Left ventricle myocardium inferior (tissue), 1 donor: ENCODE measurements at places on chromosomes 6 and 20. TPM values are rescaled to one million over a fixed set of nuclear protein-coding genes. Genes with fewer than 3 reads are reported as not detected.

The PPIL6 gene
- total RNA-seq: 3.9 TPM

The SIRPD gene
- not detected for total RNA-seq

The EYA2 gene
- 0.63 TPM for total RNA-seq

The STX11 gene
- 6.8 TPM for total RNA-seq

The SYS1 gene
- 20.8 TPM for total RNA-seq

The PPP1R3G gene
- total RNA-seq: 11.1 TPM

The AIF1 gene
- 15.2 TPM for total RNA-seq

DNA sequence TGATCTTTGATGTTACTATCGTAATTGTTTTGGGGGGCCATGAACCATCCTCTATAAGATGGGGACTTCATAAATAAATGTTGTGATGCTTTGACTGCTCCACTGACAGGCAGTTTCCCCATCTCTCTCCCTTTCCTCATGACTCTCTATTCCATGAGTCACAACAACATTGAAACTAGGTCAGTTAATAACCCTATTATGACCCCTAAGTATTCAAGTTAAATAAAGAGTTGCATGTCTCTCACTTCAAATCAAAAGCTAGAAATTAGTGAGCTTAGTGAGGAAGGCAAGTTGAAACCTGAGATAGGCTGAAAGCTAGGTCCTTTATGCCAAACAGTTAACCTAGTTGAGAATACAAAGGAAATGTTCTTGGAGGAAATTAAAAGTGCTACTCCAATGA, 491.0 kb downstream of the HAO1 start:
- DNase-seq: no peak
- no peak overlapping the region for H3K27ac ChIP-seq
- no peaks in the 10 kb centered on the region for H3K27me3 ChIP-seq
- H3K4me1 ChIP-seq: no peaks in the 10 kb centered on the region
- H3K4me3 ChIP-seq: no peak overlapping the region

DNA sequence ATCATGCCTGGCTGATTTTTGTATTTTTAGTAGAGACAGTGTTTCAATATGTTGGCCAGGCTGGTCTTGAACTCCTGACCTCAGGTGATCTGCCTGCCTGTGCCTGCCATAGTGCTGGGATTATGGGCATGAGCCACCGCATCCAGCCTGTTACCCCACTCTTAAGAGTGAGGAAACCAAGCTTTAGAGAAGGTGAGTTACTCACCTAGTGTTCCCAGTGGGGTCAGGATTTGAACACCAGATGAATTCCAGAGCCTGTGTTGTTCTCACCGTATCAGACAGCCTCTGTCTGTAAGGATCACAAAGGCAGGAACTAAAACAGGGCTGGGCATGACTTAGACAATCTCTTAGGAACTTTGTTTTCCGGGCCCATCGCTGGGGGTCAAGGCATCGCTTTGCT, 9.4 kb upstream of the FANCE start:
- H3K4me3 ChIP-seq: no peak overlapping the region
- H3K4me1 ChIP-seq: no peaks in the 10 kb centered on the region
- H3K27ac ChIP-seq: no peak overlapping the region

DNA sequence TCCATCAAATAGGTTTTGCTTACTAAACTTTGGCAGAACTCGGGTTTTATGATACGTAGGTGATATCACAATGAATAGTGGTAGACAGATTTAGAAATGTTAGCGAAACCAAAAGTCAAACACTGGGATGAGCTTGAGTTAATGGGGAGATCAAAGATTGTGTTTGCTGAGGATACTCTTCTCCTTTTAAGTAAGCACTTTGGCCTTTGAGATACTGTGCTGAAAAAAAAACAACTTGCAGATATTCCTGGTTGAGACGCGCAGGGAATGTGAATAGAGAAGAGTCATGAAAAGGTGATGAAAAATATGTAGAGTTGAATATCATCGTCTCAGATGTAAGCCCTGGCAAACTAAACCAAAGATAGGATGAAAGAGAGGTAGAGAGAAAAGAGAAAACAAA, 48.3 kb downstream of the TRMT11 start:
- DNase-seq: no peak
- H3K27me3 ChIP-seq: no peaks in the 10 kb centered on the region
- peaks cover 27% of the 10 kb centered on the region for H3K4me1 ChIP-seq
- H3K36me3 ChIP-seq: peaks cover 13% of the 10 kb centered on the region

DNA sequence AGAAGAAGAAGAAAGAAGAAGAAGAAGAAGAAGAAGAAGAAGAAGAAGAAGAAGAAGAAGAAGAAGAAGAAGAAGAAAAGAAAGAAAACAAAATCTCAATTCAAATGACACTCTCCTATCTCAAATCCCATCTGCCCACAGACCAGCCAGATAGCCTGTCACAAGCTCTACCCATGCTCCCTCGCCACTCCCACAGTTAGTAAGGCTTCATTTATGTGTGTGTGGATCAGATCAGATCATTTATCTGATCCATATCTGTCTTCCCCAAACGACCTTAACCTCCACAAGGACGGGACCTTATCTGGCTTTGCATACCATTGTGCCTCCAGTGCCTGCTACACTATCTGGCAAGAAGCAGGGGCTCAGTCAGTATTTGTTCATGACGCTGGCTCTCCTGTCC, 81.9 kb upstream of the RREB1 start:
- no peaks in the 10 kb centered on the region for H3K4me1 ChIP-seq
- peaks cover 2% of the 10 kb centered on the region for H3K27me3 ChIP-seq
- no peak overlapping the region for H3K27ac ChIP-seq
- no peaks in the 10 kb centered on the region for H3K36me3 ChIP-seq

DNA sequence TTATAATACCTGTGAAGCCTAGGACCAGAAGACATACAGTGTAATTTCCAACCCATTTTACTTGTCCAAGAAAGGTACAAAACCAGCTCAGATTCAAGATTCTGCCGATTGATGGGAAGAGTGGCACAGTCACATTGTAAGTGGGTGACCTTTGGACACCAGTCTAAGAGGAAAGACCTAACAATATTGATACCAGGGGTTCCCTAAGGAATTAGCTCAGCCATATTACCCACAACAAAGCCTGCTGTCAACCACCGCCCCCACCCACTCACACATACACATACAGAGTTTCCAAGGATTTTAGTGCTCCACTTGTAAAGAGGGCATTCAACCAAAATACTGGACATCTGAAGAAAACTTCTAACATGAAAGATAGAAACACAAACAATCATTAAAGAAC, 27.9 kb upstream of the TMEM181 start:
- H3K27me3 ChIP-seq: peaks cover 39% of the 10 kb centered on the region
- no peak for DNase-seq
- no peak overlapping the region for H3K4me3 ChIP-seq
- H3K27ac ChIP-seq: no peak overlapping the region
- H3K36me3 ChIP-seq: no peaks in the 10 kb centered on the region

DNA sequence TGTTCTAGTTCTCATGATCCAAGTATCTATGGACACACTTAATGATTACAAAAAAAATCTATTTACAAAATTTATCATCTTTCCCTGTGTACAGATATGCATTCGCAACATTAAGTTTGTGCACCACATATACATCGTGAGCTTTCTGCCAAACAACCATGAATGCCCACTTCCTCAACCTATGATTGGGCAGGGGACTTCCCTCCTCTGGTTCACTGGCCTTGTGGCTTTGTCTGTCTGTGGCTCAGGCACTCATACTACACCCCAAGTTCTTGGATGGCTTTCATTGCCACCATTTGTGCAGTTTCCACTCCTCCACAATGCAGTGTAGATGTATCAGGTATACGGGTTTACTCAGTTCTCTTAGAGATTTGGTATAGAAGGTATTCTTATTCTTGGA, 74.9 kb downstream of the HS3ST5 start:
- H3K36me3 ChIP-seq: no peaks in the 10 kb centered on the region
- H3K27ac ChIP-seq: no peak overlapping the region
- no peaks in the 10 kb centered on the region for H3K4me1 ChIP-seq
- no peak overlapping the region for H3K4me3 ChIP-seq
- H3K27me3 ChIP-seq: no peaks in the 10 kb centered on the region

- H3K27me3 ChIP-seq: no peaks in the 10 kb centered on the region
- no peaks in the 10 kb centered on the region for H3K36me3 ChIP-seq
- DNase-seq: no peak
- no peak overlapping the region for H3K27ac ChIP-seq
- H3K4me3 ChIP-seq: no peak overlapping the region
These were observed 207.0 kb downstream of the ADGB start for GRCh38 chr6:146805546-146806325.

- H3K27me3 ChIP-seq: no peaks in the 10 kb centered on the region
- H3K36me3 ChIP-seq: no peaks in the 10 kb centered on the region
- no peak for DNase-seq
- H3K4me3 ChIP-seq: no peak overlapping the region
- H3K27ac ChIP-seq: peak overlapping the region; percentile 68
These were observed 6.1 kb upstream of the JARID2 start for GRCh38 chr6:15239616-15240364.

- no peak overlapping the region for H3K4me3 ChIP-seq
- no peak for DNase-seq
These were observed 120.2 kb downstream of the QRSL1 start for GRCh38 chr6:106749609-106750008.

DNA sequence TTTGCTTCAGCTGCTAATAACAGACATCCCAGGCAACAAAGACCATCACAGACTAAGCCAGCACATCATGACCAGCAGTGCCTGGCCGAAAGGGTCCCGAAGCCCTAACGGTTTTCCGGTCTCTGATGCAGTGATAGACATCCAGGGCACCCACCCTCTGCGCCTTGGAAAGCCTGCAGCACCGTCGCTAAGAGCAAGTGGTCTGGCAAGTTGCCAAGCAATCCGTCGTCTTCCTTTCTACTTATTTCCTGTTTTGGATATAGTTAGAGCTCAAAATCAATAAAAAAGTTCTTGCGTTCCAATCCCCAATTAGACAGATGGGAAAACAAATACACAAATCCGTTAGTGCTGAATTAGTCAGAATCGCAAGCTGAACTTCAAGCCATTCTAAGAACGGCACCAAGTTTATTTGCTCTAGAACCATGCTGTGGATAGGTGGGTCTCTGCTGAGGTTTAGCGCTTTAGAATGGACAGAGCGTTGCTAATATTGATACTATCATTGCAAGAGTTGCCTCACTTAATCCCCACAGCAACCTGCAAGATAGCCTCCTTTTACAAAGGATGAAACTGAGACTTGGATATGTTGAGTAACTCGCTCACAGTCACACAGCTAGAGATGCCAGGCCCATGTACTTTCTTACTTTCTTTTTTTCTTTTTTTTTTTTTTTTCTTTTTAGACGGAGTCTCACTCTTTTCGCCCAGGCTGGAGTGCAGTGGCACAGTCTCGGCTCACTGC, 163.3 kb upstream of the SNX9 start:
- peak overlapping the region; percentile 1 for H3K4me3 ChIP-seq
- no peak for DNase-seq
- no peaks in the 10 kb centered on the region for H3K4me1 ChIP-seq
- no peaks in the 10 kb centered on the region for H3K27me3 ChIP-seq
- peaks cover 10% of the 10 kb centered on the region for H3K36me3 ChIP-seq

- no peaks in the 10 kb centered on the region for H3K36me3 ChIP-seq
- no peaks in the 10 kb centered on the region for H3K27me3 ChIP-seq
- H3K4me1 ChIP-seq: peaks cover 5% of the 10 kb centered on the region
- H3K4me3 ChIP-seq: no peak overlapping the region
These were observed 5.5 kb downstream of the BFSP1 start for GRCh38 chr20:17525650-17526049.

DNA sequence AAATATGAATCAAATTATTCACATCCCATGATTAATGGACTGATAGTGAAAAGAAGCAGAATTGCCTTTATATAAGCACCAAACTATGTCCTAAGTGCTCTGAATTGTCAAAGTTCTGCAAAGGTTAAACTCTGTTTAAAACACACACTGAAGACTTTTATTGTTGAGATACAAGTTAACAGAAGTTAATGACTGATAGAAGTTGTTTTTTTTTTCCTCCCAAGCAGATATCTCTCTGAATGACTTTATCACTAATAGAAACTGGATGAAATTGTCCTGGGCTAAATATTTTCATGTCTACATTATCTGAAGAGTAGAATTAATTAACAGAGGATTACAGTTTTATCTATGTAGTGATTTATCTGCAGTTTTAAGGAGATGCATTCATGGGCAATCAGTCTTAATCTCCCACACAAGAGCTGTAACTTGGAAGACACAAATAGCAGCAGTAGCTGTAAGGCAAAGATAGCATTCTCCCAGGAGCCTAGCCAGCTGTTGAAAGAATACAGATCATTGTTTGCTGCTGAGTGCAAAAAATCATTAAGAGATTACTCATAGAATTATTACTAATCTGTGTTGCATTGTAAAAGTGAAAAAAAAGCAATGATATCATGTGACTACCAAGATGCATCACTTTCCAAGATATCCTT, 49.9 kb downstream of the BMP5 start:
- DNase-seq: no peak
- no peaks in the 10 kb centered on the region for H3K27me3 ChIP-seq
- no peak overlapping the region for H3K4me3 ChIP-seq
- peaks cover 16% of the 10 kb centered on the region for H3K4me1 ChIP-seq

- H3K27ac ChIP-seq: no peak overlapping the region
- no peak for DNase-seq
- no peak overlapping the region for H3K4me3 ChIP-seq
- H3K36me3 ChIP-seq: no peaks in the 10 kb centered on the region
- peaks cover 15% of the 10 kb centered on the region for H3K4me1 ChIP-seq
These were observed 28.8 kb upstream of the IL17A start for GRCh38 chr6:52157301-52157941.

- no peak overlapping the region for H3K4me3 ChIP-seq
- H3K27me3 ChIP-seq: no peaks in the 10 kb centered on the region
- DNase-seq: no peak
- no peaks in the 10 kb centered on the region for H3K36me3 ChIP-seq
These were observed 302.7 kb downstream of the RFPL4B start for GRCh38 chr6:112649853-112650252.

DNA sequence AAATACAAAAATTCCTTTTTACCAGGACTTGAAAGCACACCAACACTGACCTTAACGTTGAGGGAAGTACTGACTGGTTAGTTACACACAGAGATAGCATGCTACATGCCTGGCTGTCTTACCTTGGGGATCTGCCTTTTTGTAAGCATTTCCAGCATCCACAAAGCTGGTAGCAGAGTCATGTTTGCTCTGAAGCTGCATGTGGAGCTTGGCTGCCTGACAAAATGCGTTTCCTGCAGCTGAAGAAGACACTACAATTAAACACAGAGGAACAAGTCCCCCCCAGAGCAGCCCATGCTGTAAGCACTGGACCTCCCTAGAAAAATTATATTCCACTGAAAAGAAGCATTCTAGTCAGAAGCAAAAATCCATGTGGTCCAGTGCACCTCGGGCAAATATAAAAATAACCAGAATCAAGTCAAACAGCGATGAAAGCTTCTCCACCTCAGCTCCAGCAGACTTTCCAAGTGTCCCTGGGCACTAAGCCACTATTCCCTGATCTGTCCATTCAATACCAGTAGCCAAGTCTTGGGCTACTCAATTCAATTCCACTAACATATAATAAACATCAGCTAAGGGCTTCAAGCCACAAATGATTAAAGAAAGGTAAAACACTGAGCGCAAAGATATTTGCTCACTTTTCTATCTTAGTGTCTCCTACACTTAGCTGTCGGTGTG, 24.2 kb downstream of the NAPB start:
- H3K36me3 ChIP-seq: peaks cover 35% of the 10 kb centered on the region
- H3K27ac ChIP-seq: peak overlapping the region; percentile 41
- no peaks in the 10 kb centered on the region for H3K27me3 ChIP-seq
- H3K4me1 ChIP-seq: peaks cover 54% of the 10 kb centered on the region
